Activated CD4-positive, alpha-beta T cell treated with anti-CD3 and anti-CD28 coated beads for 36 hours (primary cell): ENCODE measurements at places on chromosomes 12 and 14.

DNA sequence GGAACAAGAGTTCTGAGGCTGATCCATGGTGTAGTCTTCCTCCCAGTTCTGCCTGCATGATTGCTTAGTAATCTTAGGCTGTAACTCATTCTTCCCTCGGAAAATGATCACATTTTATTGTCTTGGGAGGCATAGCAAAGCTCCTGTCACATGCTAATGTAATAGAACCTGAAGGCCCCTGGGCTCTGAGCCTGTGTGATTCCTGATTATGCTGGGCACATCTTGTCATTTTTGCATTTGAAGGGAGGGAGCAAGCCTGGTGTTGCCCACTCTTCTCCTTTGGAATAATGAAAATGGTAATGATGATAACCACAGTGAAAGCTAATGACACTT lies 215.4 kb downstream of the MSRB3 start:
- DNase-seq: no peak
- H3K4me3 ChIP-seq: no peak overlapping the region
- no peaks in the 10 kb centered on the region for H3K4me1 ChIP-seq
- no peaks in the 10 kb centered on the region for H3K36me3 ChIP-seq
- no peak overlapping the region for H3K27ac ChIP-seq
- H3K27me3 ChIP-seq: peaks cover 4% of the 10 kb centered on the region

DNA sequence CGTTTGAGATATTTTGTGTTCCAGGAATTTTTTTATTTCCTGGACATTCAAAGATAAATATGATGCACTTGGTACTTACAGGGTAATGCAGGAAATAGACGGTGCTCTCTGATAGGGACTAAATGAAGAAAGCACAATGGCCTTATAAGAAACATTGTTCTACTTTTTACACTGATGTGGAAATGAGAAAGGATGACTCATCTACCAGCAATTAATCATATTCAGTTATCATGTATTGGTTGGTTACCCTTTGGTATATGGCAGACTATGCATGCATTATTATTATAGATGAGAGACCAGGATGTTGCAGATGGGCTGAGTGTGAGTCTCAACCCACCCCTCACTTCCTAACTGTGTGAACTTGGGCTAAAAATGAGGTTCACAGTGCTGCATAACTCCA lies 222.2 kb downstream of the FLRT2 start:
- H3K27me3 ChIP-seq: no peaks in the 10 kb centered on the region
- no peak for DNase-seq
- H3K4me3 ChIP-seq: no peak overlapping the region
- H3K4me1 ChIP-seq: no peaks in the 10 kb centered on the region

- H3K36me3 ChIP-seq: no peaks in the 10 kb centered on the region
- no peak overlapping the region for H3K4me3 ChIP-seq
- H3K27me3 ChIP-seq: peaks cover 11% of the 10 kb centered on the region
- H3K4me1 ChIP-seq: peaks cover 26% of the 10 kb centered on the region
- no peak for DNase-seq
Measured at GRCh38 chr12:2359725-2360629, 307.2 kb downstream of the CACNA1C start.

GRCh38 chr12:65619018-65619417 lies 205.3 kb upstream of the HMGA2 start:
- H3K36me3 ChIP-seq: no peaks in the 10 kb centered on the region
- peak overlapping the region; percentile 22 for H3K4me3 ChIP-seq
- H3K4me1 ChIP-seq: peaks cover 11% of the 10 kb centered on the region
- H3K27me3 ChIP-seq: peaks cover 35% of the 10 kb centered on the region
- DNase-seq: no peak

DNA sequence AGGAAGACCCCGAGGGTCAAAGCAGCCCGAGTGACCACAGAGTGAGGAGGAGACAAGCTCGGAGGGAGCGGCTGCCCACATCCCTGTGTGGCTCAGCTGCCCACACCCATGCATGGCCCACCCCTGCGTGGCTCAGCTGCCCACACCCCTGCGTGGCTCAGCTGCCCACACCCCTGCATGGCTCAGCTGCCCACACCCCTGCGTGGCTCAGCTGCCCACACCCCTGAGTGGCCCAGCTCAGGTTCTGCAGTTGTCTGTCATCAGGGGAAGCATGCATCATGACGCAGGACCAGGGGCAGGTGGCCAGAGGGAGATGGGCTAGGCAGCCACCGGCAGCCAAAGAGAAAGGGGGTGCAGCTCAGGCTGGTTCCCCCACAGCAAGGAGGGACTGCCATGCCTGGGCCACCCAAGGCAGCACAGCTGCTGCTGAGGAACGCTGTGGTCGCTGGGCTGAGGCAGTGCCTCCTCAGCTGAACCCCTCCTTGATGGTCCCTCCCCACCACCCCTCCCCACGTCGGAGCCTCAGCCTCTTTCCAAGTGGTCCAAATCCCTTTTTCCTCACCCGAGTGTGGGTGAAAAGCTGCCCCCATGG lies 33.3 kb upstream of the NUDT14 start:
- H3K27ac ChIP-seq: no peak overlapping the region
- H3K36me3 ChIP-seq: peaks cover 12% of the 10 kb centered on the region
- H3K4me1 ChIP-seq: no peaks in the 10 kb centered on the region
- no peak overlapping the region for H3K4me3 ChIP-seq
- no peak for DNase-seq
- H3K27me3 ChIP-seq: no peaks in the 10 kb centered on the region

DNA sequence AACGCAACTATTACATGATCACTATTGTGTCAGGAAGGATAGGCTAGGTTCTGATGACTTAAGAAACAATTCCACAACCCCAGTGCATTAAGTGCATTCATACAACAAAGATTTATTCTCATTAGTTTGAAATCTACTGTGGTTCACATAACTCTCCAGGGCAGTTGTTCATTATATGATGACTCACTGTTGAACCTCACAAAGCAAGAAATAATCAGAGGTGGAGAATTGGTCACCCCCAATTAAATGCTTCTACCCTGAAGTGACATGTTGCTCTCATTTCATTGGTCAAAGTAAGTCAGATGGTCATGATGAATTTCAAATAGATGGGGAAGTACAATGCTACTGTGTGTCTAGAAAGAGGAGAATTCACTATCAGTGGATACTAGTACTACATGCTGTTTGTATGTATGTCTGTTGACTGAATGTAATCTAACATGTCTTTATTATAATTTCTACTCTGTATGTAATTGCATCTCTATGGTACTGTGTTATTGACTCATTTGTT lies 6.1 kb upstream of the HELB start:
- H3K36me3 ChIP-seq: no peaks in the 10 kb centered on the region
- no peaks in the 10 kb centered on the region for H3K27me3 ChIP-seq
- peaks cover 31% of the 10 kb centered on the region for H3K4me1 ChIP-seq
- no peak overlapping the region for H3K4me3 ChIP-seq
- no peak for DNase-seq
- H3K27ac ChIP-seq: no peak overlapping the region

- no peaks in the 10 kb centered on the region for H3K4me1 ChIP-seq
- DNase-seq: no peak
- no peak overlapping the region for H3K4me3 ChIP-seq
- peaks cover 57% of the 10 kb centered on the region for H3K27me3 ChIP-seq
- no peaks in the 10 kb centered on the region for H3K36me3 ChIP-seq
Measured at GRCh38 chr12:113515082-113515856, 43.6 kb upstream of the LHX5 start.
